ENCODE measurements at places on chromosomes 4 and X.

- DNase-seq: peak; percentile 13
Observed at GRCh38 chr4:122602277-122603142, 18.4 kb downstream of the IL21 start.

DNA sequence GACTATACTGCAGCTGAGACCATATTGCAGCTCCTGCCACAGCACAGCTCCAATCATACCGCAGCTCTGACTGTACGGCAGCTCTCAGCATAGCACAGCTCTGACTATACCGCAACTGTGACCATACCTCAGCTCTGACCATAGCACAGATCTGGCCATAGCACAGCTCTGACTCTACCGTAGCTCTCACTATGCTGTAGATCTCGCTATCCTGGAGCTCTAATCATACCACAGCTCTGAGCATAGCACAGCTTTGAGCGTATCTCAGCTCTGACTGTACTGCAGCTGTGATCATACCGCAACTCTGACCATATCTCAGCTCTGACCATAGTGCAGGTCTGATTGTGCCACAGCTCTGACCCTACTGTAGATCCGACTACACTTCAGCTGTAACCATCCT lies 139.2 kb downstream of the ASMT start:
- DNase-seq: no peak

DNA sequence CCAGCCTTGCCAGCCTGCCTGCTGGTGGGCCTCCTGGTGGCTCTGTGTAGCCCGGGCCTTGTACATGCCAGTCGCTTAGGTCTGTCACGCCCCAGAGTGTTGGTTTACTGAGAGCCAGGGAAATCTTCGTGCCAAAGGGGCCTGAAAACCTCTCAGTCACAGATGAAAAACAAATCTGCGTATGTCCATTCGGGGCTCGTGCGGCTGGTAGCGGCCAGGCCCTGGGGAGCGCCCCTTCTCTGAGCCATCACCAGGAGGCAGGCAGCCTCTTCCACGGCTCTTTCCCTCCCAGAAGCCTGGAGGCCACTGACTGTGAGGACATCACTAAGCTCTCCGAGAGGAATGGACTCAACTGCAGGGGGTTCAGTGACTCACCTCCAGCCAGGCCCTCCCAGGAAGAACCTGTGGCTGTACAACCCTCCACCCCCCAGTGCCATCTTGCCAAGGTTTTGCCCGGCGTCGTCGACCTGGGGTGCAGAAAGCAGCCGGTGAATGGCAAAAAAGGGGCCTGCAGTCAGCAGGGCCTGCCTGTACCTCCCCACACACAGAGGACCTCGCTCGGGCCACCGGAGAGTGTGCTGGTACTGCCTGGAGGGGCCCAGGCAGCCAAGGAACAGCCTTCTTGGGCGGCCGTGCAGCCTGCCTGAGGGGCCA lies 162.2 kb downstream of the BCOR start:
- DNase-seq: peak; percentile 31

GRCh38 chrX:11611965-11612364 lies 53.8 kb downstream of the ARHGAP6 start:
- DNase-seq: no peak

- DNase-seq: no peak
Observed at GRCh38 chr4:138560448-138560847, 318.3 kb upstream of the SLC7A11 start.

DNA sequence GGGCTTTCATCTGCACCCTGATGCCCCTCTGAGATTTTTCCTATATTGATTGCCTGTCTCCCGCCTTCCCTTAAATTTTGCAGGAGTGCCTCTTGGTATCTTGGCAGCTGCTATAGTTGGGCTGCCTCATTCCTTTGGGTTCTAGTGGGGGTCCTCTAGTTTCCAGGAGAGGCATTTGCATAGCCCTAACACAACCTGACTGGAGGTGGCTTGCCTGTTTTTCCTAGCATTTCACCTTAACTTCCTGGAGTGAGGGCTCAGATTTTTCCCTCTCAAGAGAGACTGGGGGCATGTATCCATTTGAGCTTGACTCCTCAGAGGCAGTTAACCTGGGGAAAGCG lies 46.0 kb downstream of the UGT2A3 start:
- DNase-seq: no peak

- DNase-seq: no peak
Observed at GRCh38 chrX:70808942-70809940, 99.3 kb downstream of the TEX11 start.

- no peak for DNase-seq
Observed at GRCh38 chr4:123936621-123937043, 540.0 kb downstream of the SPRY1 start.

DNA sequence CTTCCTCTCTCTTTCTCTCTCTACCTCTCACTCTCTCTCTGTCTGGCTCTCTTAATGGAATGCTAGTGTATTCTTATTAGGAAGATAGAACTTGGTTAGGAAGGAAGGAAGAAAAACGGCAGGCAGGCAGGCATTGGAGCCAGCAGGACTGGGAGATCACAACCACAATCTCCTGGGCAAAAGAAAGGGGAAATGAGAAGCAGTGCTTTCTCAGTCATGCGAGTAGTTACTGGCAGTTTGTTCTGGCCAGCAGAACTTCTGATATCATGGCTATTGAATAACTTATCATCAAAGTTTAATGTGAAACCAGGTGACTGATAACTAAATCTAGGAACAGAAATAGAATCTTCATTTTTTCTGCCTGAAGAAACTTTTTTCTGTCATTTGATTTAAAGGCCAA lies 60.9 kb upstream of the PAGE1 start:
- DNase-seq: no peak

DNA sequence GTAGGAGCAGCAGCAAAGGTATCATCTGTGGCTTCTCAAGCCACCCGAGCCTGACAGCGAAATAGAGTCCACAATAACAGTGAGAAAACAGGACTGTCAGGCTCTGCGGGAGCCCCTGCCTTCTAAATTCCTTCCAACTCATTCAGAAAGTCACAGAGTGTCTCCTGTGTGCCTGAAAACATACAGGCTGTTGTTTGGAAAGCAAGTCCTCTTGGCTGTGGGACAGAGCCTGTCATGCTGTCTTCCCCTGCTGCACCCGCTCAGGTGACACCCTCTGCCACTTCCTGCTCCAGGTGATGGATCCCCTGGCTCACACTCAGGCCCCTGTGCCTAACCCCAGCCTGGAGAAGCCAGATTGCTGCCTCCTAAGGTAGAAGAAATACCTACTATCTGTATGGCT lies 152.3 kb downstream of the RAB28 start:
- DNase-seq: no peak

GRCh38 chr4:181121733-181122132 lies 1121.5 kb upstream of the TENM3 start:
- no peak for DNase-seq

DNA sequence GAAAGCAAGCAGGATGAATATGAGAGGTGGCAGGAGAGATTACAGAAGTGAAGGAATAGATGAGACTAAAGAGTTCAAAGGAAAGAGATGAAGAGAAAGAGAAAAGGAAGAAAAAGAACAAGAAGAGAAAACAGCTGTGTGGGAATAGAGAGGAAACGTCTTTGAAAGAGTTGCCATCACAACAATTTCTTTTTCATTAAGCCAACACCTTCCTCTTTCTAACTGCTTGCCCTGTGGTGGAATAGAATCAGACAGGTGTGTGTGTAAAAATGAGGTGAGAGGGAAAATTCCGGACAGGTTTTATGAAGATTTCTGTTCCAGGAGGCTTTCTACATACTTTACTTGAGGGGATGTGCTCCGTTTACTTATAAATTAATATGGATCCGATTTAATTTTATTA lies 28.8 kb downstream of the DTHD1 start:
- no peak for DNase-seq

- DNase-seq: no peak
Observed at GRCh38 chr4:169151671-169152070, 119.1 kb downstream of the SH3RF1 start.

DNA sequence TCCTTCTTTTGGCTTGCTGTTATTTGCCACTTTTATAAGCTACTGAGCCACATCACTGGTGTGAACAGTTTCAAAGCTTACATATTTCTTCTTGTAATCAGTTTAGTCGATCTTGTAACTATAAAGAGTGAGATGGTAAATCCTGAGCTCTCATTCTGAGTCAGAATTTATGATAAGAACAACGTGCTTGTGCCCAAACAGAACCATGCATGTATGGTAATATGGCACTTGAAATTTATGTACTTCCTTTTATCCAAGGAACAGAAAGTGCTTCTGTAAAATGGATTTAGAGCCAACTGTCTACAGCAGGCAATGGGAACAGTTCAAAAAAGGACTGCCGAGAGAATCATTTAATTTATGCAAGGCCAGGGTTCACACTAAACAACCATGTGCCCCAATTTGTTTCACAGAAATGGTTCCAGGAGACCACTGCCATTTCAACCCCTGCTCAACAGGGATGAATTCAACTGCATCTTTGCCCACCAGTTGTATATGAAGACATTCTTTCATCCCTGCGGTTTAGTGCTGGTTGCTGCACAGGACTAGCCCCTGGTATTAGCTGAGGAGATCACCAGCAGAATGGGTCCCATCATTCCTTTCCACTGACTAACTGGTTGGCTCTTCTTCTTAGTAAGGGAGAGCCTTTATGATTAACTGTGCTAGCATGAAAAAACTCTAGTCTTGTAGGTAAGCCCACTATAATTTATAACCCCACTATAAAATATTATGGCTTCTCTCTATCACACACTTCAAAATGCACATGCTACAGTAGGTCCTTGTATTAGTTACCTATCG lies 162.9 kb upstream of the PGRMC2 start:
- DNase-seq: no peak

- DNase-seq: peak; percentile 33
Observed at GRCh38 chrX:49919617-49920016, 2.8 kb upstream of the CLCN5 start.

GRCh38 chr4:124505211-124505610 lies 207.3 kb downstream of the ANKRD50 start:
- DNase-seq: no peak
